ENCODE measurements at places on chromosomes 6 and 20. TPM values are rescaled to one million over a fixed set of nuclear protein-coding genes. Genes with fewer than 3 reads are reported as not detected.
A peak's percentile ranks its signal among the peaks of the same experiment; 100 is the strongest.

- H3K27ac ChIP-seq: peak overlapping the region; percentile 59
- peaks cover 24% of the 10 kb centered on the region for H3K36me3 ChIP-seq
- peaks cover 42% of the 10 kb centered on the region for H3K4me1 ChIP-seq
- no peak overlapping the region for H3K4me3 ChIP-seq
Observed at GRCh38 chr20:11921321-11921720, 3.6 kb downstream of the BTBD3 start.

DNA sequence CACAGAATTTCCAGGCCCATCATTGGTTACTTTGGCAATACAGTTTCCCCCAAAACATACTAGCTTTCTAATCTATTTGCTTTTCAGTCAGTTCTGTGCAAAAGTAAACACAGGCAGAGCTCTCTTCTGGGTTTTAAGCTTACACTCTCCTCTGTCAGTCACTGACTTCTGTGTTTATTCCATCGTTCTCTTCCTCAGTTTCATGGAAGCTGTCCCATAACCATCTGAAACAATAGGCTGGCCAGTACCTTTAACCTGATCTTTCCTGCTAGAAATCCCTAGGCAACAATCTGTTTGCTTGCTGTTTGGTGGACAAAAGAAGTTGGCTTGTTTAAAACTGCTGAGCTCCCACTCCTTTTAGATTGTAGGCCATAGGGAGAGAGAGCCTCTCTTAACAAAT is 431.5 kb downstream of the HACE1 start:
- no peaks in the 10 kb centered on the region for H3K36me3 ChIP-seq
- H3K27ac ChIP-seq: peak overlapping the region; percentile 33

The DNMT3B gene
- total RNA-seq: 15.4 TPM

The SLC32A1 gene
- total RNA-seq: not detected

All from progenitor cell of endocrine pancreas (in vitro differentiated cells).